ENCODE measurements at places on chromosomes 2 and 18.

GRCh38 chr18:49250816-49251388 is 209.5 kb downstream of the DYM start:
- DNase-seq: peak; percentile 13

- DNase-seq: no peak
Measured at GRCh38 chr18:58045242-58046092, 1.4 kb downstream of the NEDD4L start.

GRCh38 chr2:168439536-168439935 is 16.5 kb upstream of the CERS6 start:
- DNase-seq: peak; percentile 29

- peak; percentile 17 for DNase-seq
Measured at GRCh38 chr18:68733707-68734106, 18.8 kb upstream of the TMX3 start.

GRCh38 chr18:36186461-36187192 is 670 bp upstream of the MOCOS start:
- DNase-seq: peak; percentile 48

DNA sequence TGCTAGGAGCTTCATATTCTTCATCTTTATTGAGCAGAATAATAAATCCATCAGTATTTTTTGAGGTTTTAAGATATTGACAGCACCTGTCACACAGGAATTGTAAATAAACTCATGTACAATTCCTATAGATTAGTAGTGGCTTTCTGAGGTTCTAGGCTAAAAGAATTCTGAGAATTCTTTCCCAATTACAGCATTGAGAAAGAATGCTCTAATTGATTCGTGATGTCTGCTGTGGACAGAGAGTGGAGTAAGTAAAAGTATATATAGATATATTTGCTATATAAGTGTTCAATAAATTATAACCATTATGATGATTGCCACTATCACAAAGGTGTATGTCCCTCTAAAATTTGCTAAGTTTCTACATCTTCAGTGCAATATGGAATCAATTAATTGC is 186.5 kb upstream of the NRP2 start:
- DNase-seq: no peak

- DNase-seq: no peak
Measured at GRCh38 chr2:79155826-79156476, 3.6 kb downstream of the REG3A start.

- no peak for DNase-seq
Measured at GRCh38 chr2:11133238-11133935, 21.9 kb upstream of the SLC66A3 start.

Measured in RPMI7951 (cell line).